AML-193 (cell line): ENCODE measurements at places on chromosomes 1 and 21.

GRCh38 chr1:85824066-85824840, 116.0 kb upstream of the ZNHIT6 start:
- no peak for DNase-seq

- no peak for DNase-seq
These were observed 63.8 kb downstream of the HMGB4 start for GRCh38 chr1:33927721-33928120.

GRCh38 chr1:163758977-163759670, 437.4 kb downstream of the NUF2 start:
- no peak for DNase-seq

- peak; percentile 89 for DNase-seq
These were observed at the start of gene MAN1C1 for GRCh38 chr1:25616095-25616986. Gene MAN1C1 (plus strand): TSS chr1:25616791. CDS start chr1:25617798, 1,007 bp downstream.

- DNase-seq = no peak
These were observed 67.6 kb downstream of the OLFML2B start for GRCh38 chr1:161956097-161956496.

GRCh38 chr1:150829751-150830150, 21.7 kb upstream of the CTSK start:
- no peak for DNase-seq

DNA sequence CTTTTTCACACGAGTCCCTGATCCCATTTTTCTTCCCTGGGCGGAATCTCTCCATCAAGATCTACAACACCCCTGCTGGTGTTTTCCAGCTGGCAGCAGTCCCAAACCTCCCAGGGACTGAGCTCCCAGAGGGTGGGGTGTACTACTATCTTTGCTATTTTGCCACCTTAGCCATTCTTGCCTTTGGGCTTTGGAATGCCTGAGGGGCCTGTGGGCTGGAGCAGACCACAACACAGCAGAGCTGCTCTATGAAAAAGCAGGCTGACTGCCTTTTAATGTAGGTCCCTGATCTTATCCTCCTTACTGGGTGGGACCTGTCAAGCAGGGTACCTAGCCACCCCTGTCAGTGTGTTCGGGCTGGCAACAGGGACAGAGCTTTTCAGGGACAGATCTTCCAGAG, 91.9 kb downstream of the KCNT2 start:
- DNase-seq = no peak

DNA sequence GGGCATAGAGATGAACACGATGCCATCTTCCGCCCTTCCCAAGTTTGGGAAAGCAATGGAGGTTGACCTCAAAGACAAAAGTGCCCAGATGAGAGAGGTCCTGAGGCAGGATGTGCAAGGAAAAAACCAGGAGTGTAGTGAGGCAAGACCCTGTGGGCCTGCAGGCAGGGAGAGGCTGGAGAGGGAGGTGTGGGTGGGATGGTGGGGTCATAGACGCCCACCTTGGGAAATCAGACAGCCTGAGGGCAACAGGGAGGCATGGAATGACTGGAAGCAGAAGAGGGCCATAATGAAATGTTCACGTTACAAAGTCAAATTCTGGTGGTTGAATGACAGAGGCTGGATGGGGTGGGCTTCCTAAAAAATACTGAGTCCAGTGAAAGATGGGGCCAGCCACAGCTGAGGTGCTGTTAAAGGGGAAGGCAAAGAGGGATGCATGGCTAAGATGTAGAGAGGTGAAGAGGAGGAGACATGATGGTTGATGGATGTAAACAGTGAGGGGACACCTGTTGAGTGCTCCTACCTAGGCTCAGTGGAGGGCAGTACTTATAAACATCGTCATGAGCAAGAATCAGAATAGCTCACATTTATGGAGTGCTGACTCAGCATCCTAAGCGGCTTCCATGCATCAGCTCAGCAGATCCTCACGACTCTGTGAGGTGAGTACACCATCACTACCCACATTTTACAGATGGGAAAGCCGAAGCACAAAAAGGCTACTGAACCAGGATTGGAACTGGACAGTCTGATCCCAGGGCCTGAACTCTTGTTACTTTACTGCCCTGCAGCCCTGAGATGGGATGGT, 42.0 kb downstream of the GRIK3 start:
- no peak for DNase-seq

DNA sequence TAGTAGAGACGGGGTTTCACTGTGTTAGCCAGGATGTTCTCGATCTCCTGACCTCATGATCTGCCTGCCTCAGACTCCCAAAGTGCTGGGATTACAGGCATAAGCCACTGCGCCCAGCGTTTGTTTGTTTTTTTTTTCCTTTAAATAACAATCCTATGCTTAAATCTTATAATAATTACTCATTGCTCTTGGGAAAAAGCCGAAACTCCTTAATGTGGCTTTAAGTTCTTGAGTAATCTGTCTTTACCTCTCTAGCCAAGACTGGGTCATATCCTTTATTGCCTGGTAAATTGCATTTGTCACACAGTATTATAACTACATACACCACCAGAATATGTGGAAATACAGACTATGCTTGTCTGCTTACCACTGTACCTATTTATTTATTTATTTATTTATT, 97.1 kb downstream of the MACF1 start:
- no peak for DNase-seq

GRCh38 chr1:170273291-170274130, 127.8 kb downstream of the NTMT2 start:
- DNase-seq = no peak

DNA sequence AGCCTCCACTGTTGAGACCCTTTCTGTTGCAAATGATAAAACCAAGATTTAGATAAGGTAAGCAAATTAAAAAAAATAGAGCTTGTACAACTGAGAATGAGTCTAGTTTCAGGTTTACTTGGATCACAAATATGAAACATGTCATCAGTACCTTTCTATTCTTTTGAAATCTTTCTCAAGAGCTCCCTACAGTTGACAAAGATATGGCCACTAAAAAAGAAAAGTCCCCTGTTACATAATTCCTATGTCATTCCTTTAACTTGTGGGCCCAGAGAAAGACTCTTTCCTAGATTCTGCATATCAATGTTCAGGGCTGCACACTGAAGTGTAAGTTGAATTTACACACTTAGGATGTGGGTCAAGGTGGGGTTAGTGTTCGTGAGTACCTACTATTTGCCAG, 168.1 kb downstream of the PLA2G4A start:
- no peak for DNase-seq

GRCh38 chr1:41528726-41529605, 44.5 kb upstream of the EDN2 start:
- no peak for DNase-seq
